Thoracic aorta endothelial cell (primary cell): ENCODE measurements at places on chromosomes 1 and 21. TPM values are rescaled to one million over a fixed set of nuclear protein-coding genes. Genes with fewer than 3 reads are reported as not detected.

FGR gene
- total RNA-seq: 0.07 TPM in 1 of 2 replicates, not detected in the other

B3GALT5 gene
- total RNA-seq: not detected in 2 replicates

PCNX2 gene
- total RNA-seq: 6.3 and 9.1 TPM in 2 replicates

LRRC71 gene
- total RNA-seq: 0.27 and 0.36 TPM in 2 replicates

FCRLB gene
- 0.66 and 1.0 TPM in 2 replicates for total RNA-seq

PLA2G2F gene
- total RNA-seq: not detected in 2 replicates

AMIGO1 gene
- 0.79 and 0.80 TPM in 2 replicates for total RNA-seq

FAM3B gene
- not detected in 2 replicates for total RNA-seq

TSSK3 gene
- 0.27 and 0.65 TPM in 2 replicates for total RNA-seq

LAPTM5 gene
- total RNA-seq: 36.0 and 36.3 TPM in 2 replicates

HCN3 gene
- total RNA-seq: 0.40 and 0.65 TPM in 2 replicates

CDC7 gene
- total RNA-seq: 12.5 and 16.6 TPM in 2 replicates

KRTAP13-2 gene
- total RNA-seq: not detected in 2 replicates

DYNLT4 gene
- total RNA-seq: 0.22 TPM in 1 of 2 replicates, not detected in the other

TEDDM1 gene
- not detected in 2 replicates for total RNA-seq

TDRD5 gene
- total RNA-seq: not detected in 2 replicates

VAMP3 gene
- 165 and 174 TPM in 2 replicates for total RNA-seq
